ENCODE measurements at places on chromosomes 2 and 18. TPM values are rescaled to one million over a fixed set of nuclear protein-coding genes. Genes with fewer than 3 reads are reported as not detected.

GRCh38 chr2:166171216-166171615 lies 43.4 kb upstream of the SCN1A start:
- DNase-seq: no peak

The MPP4 gene
- total RNA-seq: not detected

DNA sequence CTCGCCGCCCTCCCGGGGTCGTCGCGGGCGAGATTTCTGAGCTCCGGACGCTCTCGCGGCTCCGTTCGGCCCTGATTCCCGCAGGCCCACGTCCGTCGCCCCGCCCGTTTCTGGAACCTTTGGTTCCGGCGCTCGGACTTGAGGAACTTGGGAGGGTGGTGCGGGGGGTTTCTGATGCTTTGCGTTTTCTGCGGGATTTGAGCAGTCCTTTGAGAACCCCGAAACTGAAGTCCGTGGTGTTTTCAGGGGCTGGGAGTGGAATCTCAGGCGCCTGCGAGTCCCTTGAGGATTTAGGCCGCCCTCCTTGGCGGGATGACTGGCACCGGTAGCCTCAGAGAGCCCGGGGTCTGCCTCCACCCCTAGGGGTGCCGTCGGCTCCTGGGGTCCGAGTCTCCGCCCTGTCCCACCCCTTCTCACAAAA lies 336 bp downstream of the THNSL2 start:
- peak; percentile 65 for DNase-seq

The SLC16A14 gene
- 1.6 TPM for total RNA-seq

DNA sequence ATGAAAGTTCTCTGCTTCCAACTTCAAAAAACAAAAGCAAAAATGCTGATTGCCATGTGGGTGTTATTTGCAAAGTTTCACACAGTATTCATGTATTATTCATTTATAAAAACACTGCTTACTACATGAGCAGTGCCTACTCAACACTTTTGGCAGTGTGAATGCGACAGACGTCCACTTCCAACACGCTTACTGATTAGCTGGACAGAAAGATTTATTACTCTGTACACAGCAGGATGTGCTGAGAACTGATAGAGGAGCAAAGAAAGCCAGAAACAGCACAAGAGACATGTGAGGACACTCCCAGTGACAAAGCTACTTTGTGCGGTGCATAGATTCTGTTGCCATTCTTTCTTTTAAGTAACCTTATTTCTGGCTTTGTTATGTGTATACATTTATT lies 258.8 kb downstream of the DLGAP1 start:
- DNase-seq: no peak

The ARHGAP15 gene
- 2.3 TPM for total RNA-seq

- DNase-seq: no peak
Measured at GRCh38 chr18:37242826-37243560, 322.6 kb downstream of the CELF4 start.

- DNase-seq: no peak
Measured at GRCh38 chr2:241519669-241520068, 11.3 kb upstream of the STK25 start.

GRCh38 chr2:239952251-239952650 lies 72.9 kb downstream of the NDUFA10 start:
- DNase-seq: no peak

GRCh38 chr2:215216806-215217205 lies 78.4 kb upstream of the ABCA12 start:
- no peak for DNase-seq

The REG1B gene
- total RNA-seq: 4.9 TPM

DNA sequence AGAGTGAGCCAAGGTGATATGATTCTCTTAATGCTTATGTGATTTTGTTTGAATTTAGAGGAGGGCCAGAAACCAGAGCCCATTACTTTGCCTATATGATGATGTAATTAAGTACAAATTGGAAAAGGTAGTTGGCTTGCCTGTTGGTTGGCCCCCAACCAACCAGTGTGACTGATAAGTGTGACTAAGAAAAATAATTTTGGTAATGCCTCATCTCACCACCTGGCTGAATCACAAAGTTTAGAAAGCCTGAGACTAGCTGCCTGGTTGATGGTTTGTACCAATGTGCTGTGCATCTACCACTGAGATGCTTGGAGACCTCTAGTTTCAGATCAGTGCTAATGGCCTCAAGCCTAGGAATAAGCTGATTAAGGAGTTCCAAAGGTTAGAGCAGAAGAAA lies 338.7 kb downstream of the CDH2 start:
- DNase-seq: no peak

The FBXO48 gene
- total RNA-seq: 1.3 TPM

- DNase-seq: no peak
Measured at GRCh38 chr2:86308984-86309695, 28.3 kb downstream of the REEP1 start.

GRCh38 chr2:134384131-134384530 lies 130.3 kb downstream of the MGAT5 start:
- no peak for DNase-seq

The TSGA10 gene
- 4.3 TPM for total RNA-seq

DNA sequence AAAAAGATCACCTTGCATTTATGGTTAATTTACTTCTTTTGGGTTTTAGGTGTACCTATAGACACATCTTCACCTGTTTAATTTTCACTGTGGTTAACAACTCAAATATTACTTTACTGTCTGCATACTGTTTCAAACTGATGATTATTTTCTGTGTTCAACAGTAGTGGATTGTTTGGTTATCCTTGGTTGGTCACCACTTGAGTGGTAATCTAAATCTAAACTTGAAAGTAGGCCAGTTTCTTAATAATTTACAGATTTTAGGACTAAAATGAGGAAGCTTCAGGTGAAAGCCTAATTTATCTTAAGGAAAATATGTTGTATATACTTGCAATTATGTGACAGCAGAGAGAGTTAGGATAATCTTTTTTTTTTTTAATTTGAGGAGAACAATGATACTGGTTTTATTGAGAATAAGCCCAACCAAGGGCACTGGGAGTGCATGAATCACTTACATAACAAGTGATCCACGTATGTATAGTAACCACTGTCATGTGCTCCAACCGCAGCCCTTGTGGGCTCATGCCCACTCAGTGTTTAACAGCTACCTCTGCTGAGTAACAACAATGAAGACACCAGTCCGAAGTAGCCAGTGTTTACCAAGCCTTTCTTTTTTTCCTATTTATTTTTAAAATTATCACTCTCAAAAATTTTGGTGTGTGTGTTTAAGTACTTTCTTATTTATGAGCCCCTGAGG lies 31.0 kb upstream of the WDSUB1 start:
- DNase-seq: no peak

- DNase-seq: no peak
Measured at GRCh38 chr2:139045524-139045923, 265.3 kb upstream of the NXPH2 start.

DNA sequence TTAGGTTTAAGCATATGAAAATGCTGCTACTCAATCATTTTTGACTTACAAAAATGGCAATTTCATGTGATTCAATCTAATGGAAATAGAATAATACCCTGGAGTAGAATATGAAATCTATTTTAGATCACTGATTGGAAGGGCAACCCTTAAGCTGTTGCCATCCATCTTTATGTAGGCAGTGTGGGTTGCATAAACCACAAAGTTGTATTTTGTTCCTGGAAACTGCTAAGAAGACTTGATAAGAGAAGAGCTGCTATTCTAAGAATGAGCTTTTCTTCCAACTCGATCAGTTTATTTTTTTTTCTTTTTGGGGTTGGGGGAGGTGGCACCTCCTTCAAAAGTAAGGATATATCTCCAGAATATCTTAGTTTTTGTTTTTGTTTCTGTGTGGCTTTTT lies 60.2 kb downstream of the CAVIN2 start:
- DNase-seq: no peak

GRCh38 chr2:177622521-177622920 lies 229.9 kb downstream of the AGPS start:
- no peak for DNase-seq

All from left lobe of liver (tissue), 2 donors.